HL-60 (cell line): ENCODE measurements at places on chromosomes 5 and 9.

DNA sequence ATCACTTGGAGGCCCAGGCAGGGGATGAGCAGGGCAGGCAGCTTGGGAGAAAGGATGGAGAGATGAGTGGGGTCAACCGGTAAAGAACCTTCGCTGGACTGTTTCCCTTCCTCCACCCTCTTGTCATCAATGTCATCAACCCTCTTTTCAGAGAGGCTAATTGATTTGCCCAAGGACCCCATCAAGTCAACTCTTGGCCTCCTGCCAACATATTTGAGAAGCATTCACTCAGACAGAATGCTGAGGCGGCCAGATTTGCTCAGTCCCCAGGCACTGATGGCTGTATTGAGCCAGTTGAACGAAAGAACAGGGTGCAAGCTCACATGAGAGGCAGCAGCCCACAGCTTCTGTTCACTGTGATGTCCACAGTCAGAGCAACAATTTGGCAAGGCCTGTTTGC, 193.5 kb downstream of the RFK start:
- no peak for DNase-seq

GRCh38 chr9:12935714-12936113, 160.9 kb downstream of the LURAP1L start:
- DNase-seq = no peak

DNA sequence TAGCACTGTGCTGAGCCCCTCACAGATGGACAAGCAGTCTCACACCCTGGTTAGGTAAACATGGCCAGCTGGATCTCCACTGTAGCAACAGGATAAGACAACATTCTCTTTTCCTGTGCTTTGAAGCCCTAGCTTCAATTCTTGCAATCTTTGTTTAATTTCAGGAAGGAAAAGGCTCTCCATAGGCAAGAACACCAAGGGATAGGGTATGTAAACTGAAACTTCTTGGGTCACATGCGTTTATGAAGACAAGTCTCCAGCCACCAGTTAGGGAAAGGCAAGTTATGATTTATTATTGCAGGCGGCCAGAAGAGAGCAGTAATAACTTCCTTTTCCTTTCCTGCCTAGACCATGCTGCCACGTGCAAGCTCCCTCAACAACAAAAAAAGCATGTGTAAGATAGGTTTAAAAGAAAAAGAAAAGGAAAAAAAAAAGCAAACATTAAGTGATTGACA, 50.1 kb upstream of the POU5F2 start:
- DNase-seq = no peak

DNA sequence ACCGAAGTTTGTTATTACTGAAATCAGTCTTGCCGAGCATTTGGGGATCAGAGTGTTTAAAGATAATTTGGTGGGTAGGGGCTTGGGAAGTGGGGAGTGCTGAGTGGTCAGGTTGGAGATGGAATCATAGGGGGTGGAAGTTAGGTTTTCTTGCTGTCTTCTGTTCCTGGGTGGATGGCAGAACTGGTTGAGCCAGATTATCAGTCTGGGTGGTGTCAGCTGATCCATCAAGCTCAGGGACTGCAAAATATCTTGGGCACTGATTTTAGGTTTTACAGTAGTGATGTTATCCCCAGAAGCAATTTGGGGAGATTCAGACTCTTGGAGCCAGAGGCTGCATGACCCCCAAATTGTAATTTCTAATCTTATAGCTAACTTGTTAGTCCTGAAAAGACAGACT, 5.4 kb upstream of the ANKRD31 start:
- no peak for DNase-seq

GRCh38 chr5:87300744-87301143, 33.1 kb downstream of the RASA1 start:
- no peak for DNase-seq

DNA sequence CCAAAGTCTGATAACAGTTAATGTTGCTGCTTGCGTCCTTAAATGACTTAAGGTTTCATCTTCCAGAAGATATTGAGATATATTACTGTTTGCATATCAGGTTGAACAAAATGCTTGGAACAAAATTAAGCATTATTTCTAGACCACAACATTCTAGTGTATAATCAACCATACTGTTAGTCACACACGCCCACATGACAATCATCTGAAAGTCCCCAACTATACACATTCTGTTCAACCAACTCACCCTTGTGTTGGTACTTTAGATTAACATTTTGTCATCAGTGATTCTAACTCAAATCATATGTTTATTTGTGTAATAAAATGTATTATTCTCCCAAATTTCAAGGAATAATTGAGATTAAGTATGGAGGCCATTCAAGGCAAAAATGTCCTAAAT, 47.3 kb downstream of the LURAP1L start:
- no peak for DNase-seq

- DNase-seq = no peak
Observed at GRCh38 chr9:91835216-91835615, 114.8 kb downstream of the ROR2 start.

GRCh38 chr9:126112135-126112720, 214.4 kb upstream of the MVB12B start:
- DNase-seq = no peak

GRCh38 chr9:111427186-111427585, 57.0 kb downstream of the ECPAS start:
- peak; percentile 8 for DNase-seq

DNA sequence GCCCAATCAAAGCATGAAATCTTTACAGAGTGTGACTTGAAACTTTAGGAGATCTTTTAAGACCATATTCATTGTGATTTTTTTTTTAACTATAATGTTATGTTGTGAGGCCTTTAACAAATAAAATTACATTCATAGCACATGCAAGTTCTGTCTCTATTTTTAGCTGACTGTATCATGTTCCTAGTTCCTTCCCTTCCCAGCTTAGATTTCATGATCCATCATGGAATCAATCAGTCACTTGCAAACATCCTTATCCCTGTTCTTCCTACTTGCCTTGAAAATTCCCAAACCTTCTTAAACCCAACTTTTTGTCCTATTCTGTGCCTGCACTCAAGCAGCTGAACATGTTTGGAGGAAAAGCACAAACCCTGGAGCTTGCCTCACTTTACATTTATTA, 141.8 kb downstream of the DMXL1 start:
- DNase-seq = no peak

DNA sequence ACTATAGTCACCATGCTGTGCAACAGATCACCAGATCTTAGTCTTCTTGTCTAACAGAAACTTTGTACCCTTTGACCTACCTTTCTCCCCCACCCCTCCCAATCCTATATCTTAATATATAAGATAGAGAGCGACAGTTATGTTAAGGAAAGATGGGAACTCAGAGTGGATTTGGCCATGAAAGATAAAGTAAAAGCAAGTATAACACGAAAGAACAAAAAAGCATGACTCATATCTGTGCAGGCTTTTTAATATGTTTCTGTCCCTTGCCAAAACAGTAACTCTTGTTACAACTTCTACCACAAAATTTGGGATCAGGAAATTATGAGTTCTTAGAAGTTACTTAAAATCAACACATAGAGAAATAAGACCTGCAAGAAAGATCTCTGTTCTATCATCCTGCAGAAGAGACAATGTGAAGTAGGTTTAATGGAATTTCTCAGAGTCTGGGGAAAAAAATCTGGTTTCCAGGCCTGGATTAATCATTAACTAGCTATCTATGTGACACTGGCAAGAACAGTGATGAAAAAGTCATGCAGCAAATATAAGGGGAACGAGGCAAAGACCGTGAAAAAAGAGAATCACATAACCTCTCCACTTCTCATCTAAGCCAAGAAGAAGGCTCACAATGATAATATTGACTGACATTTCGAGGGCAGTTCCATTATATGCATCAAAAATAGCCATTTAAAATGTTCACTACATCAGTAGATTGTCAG, 18.6 kb downstream of the BAAT start:
- no peak for DNase-seq

GRCh38 chr5:113608113-113608596, 94.7 kb downstream of the YTHDC2 start:
- no peak for DNase-seq

DNA sequence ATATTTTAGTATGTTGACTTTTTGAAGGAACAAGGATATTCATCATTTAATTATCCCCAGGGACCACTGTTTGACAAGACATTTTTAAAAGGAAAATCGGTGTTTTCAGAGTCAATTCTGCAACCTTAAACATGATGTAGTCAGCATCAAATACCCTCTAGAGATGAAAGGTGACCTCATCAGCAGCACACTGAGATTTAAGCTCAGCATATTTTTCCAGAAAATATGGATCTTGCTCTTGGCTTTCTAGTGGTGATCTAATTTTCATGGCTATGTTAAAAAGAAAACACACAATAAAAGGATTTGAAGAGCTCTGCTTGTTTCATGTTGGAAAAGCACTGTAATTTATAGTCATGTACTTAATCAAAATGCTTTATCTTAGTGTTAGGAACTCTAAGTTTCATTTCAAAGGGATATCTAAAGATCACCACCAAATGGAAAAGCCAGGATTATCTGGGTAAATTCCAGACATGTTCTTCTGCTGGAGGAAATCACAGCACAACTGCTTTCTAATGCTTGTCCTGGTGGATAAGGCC, 487.2 kb downstream of the ENC1 start:
- no peak for DNase-seq

DNA sequence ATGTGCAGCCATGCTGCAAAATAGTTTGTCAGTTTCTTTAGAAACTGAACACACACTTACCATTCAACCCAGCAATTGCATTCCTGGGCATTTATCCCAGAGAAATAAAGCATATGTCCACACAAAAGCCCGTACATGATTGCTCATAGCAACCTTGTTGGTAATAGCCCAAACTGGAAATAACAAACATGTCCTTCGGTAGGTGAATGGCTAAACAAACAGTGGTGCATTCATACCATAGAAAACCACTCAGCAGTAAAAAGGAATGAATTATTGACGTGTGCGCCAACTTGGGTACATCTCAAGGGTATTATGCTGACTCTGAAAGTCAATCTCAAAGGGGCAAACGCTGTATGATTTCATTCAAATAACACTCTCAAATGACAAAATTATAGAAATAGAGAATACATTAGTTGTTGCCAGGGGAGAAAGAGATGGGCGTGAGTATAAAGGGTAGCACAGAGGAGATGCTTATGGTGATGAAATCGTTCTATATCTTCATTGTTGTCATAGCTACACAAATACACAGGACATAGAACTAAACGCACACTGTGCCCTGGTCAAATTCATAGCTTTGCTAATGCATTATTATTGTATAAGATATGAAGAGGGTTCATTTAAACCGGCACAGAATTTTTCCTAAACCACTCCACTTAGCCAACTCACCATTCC, 58.2 kb downstream of the DRD1 start:
- no peak for DNase-seq

DNA sequence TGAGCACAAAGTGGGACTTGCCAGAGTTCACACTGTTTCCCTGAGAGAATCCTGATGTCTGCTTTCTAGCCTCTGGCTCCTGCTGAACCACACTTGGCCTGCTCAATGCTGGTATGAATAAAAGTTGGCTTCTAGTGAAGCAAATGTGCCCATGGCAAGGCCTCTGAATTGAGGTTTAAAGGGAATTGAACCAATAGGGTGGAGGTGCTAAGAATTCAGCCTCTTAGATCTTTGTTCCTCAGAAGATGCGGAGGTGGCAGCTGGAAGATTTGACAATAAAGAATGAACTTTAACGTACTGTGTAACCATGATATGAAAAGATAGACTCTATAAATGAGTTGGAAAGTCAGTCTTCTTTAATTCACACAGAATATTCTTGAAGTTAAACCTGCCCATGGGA, 57.2 kb downstream of the RASGRF2 start:
- no peak for DNase-seq

DNA sequence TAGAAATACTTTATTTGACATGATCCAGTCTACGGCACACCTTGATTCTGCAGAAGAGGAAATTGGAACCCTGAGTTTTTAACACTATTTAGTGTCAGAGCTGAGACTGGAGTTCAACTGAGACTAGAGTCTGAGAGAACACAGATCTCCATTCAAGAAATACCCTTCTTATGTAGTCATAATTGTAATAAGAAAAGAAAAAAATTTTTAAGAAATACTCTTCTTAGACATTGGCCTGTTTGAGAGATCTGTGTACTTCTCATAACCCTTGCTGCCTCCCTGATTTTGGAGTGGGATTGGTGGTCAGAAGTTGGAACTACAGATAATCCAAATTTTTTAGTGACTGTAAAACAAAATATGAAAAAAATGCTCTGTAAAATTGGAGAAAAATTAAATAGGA, 253.4 kb downstream of the ARRDC3 start:
- DNase-seq = no peak

GRCh38 chr5:7742241-7742656, 108.7 kb downstream of the CFAP90 start:
- no peak for DNase-seq

DNA sequence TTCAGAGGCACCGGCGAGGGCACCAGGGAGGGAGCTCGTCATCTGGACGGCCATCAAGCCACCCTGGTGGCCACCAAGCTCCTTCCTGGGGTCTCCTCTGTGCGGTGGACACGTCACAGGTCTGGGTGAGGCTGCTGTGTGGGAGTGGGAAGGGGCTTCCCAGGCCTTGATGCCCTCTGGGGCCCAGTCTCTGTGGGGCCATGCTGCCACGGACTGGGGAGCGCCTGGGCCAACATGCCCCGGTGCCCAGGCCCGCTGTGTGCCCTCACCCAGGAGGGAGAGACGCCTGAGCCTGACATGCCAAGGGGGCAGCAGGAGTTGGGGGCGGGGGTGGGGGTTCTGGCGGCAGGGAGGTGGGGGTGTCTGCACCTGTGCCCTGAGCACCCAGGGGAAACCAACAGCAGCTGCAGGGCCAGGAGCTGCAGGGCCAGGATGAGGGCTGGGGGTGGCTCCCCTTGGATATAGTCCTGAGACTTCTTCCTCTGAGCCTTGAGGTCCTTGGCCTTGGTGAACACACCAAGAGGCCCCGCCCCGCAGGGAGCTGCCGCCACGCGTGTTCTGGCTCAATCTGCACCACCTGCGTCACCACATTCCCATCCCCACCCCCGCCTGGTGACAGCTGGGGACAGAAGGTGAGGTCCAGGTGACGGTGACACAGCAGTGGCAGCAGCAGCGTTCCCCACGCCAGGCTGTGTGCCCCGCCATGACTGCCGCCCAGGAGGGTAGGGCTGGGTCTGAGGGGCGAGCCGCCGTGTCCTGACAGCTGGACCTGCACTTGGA, 15.3 kb upstream of the SEC16A start:
- DNase-seq = no peak

DNA sequence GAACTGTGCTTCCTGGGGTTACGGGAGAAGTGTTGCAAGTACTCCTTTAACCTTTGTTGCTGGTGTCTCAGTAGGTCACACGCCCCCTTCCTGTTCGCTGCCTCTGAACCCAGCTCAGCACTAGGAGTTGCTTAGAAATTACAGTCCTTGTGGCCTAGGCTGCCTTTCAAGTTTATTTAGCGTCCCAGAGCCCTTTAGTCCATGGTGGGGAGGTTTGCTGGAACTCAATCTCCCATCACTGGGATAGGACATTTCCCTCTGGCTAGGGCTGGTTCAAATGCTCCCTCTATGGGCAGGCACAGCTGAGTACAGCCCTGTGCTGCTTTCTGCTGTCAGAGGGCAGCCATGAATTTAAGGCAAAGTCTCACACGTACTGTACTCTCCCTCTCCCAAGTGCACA, 4.7 kb downstream of the IFNA8 start:
- no peak for DNase-seq

DNA sequence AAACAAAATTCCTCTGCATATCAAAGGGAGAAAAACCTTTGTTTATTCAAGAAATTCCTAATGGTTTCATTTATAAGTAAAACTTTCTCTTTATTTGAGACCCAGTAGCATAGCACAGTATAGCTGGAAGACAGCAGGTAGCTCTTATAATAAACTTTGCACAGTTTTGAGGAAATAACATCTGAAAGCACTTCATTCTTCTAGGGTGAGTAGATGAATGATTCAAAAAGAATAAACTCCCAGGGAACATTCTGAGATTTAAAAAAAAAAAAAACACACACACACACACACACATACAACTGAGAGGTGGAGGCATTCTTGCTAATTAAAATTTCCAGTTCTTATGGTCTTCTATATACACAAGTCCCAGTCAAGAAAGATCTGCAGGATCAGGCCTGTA, 197.3 kb downstream of the BNC2 start:
- DNase-seq = no peak
